ENCODE measurements at places on chromosomes 7 and 10.

- DNase-seq = no peak
These were observed 455.8 kb downstream of the TFEC start for GRCh38 chr7:115574681-115575291.

GRCh38 chr10:130038019-130038555 lies 72.5 kb downstream of the C10orf143 start:
- no peak for DNase-seq

DNA sequence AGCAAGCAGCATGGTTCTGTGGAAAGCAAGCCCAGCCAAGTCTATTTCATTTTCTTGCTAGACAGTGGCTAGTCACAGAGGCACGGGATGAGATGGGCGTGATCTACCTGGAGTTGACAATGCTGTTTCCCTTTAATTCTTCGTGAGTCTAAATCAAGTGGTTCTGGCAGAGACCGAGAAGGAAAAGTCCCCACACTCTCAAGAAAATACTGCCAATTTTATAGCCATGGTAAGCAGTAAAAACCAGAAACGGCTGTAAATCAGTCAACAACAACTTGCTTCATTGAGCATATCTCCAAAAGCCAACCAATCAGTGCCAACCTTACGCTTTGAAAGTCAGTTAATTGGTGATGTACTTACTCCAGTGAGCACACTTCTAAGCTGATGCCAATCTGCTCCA lies 223.4 kb downstream of the SEC23IP start:
- no peak for DNase-seq

- DNase-seq = no peak
These were observed 51.6 kb downstream of the CREB3L2 start for GRCh38 chr7:137950263-137950621.

GRCh38 chr7:18117482-18117881 lies 89.8 kb upstream of the PRPS1L1 start:
- DNase-seq = no peak

DNA sequence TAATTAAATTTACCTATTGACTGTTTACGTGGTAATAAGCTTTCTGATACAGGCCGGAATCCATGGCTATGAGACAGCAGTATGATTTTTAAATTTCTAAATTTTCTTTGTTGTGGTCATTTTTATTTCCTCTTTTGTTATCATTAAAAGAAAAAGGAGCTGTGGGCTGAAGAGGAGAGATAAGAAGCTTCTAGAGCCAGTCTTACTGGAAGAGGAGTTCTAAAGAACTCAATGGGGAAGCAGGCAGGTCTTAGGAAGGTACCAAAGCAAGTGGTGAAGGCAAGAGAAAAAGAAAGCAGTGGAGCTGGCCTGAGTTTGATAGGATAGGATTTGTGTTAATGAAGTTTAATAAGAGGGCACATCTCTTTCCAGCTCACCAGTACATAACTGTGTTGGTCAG lies 1187.8 kb downstream of the CNTNAP2 start:
- no peak for DNase-seq

GRCh38 chr7:28024786-28025334 lies 155.7 kb downstream of the JAZF1 start:
- no peak for DNase-seq

Measured in activated effector memory CD4-positive, alpha-beta T cell treated with Interleukin-2 at 50 U/mL for 16 hours (primary cell).